Stimulated activated CD4-positive, alpha-beta T cell treated with anti-CD3 and anti-CD28 coated beads, Interleukin-1b, Interleukin-23, amount 100 ng/mL, for 48 hours (primary cell): ENCODE measurements at places on chromosomes 13 and 19.

GRCh38 chr13:74026753-74027152 lies 107.5 kb downstream of the KLF12 start:
- peak; percentile 67 for DNase-seq

DNA sequence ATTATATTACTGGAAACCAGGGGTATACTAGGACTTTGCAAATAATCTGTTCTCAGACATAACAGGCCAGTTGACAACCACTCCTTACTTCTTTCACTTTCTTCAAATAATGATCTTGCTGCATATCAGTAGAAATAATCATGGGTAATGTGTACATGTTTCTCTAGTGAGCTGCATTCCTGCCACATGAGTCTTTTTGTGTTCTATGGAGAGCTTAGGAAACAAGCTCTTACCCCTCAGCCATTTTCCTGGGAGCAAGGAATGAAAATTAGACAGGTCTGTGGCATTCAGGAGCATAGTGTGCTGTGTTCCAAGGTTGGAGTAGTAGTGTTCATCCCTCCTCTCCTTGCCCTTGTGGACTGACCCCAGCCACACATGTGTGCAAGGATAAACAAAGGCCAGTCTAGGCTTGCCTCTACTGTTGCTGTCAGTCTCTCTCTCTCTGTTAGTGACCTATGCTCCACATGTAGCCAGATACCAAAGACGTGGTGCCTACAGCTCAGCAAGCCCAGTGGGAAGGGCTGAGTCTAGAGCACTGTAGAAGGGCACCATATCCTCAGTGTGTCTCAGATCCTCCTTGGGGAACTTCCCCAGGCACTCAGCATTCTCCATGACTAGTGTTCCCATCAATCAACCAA lies 11.5 kb upstream of the OXGR1 start:
- no peak for DNase-seq

DNA sequence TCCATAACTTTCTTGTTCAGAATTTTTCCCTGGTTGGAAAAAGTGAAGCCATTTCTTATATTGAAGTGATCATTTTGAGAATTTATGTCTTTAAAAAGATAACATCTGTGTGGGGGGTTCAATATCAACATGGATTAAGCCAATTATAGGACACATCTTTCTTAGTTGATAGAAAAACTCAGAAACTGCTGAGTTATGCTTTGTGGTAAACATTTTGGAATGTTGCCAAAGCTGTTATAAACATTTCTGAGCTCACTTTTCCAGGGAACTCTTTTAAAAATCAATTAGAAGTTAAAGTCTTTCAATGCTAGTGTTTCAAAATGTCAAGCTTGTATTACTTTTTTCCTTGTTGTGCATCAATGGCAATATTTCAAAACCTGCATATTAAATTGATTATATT lies 248.8 kb downstream of the DACH1 start:
- DNase-seq, result no peak

GRCh38 chr13:54078271-54078870 lies 1049.8 kb downstream of the OLFM4 start:
- DNase-seq, result no peak

- no peak for DNase-seq
Observed at GRCh38 chr13:32629866-32630265, 43.6 kb downstream of the PDS5B start.

- DNase-seq, result no peak
Observed at GRCh38 chr19:14528419-14529253, 758 bp upstream of the TECR start.

DNA sequence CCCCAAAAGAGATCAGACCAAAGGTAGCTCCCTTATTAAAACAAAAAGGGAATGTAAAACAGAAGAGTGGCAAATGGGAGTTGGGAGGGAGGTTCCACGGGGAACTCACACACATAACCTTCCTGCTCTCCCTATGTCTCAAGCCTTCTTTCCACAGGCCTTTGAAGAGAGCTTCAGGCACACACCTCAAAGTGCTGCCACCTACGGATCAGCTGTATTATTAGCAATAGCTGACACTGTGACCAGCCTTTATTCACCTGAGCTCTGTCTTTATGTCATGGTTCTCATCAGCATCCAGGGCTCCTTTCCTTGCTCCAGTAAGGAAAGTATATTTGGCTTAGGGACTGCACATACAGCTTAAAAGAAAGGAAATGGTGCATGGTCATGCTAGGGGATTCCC lies 11.3 kb downstream of the ZNF571 start:
- DNase-seq, result no peak
